ENCODE measurements at places on chromosomes 7 and 10.
A peak's percentile ranks its signal among the peaks of the same experiment; 100 is the strongest.

- DNase-seq = peak; percentile 31
Measured at GRCh38 chr7:55975988-55976633, 11.7 kb downstream of the NIPSNAP2 start.

DNA sequence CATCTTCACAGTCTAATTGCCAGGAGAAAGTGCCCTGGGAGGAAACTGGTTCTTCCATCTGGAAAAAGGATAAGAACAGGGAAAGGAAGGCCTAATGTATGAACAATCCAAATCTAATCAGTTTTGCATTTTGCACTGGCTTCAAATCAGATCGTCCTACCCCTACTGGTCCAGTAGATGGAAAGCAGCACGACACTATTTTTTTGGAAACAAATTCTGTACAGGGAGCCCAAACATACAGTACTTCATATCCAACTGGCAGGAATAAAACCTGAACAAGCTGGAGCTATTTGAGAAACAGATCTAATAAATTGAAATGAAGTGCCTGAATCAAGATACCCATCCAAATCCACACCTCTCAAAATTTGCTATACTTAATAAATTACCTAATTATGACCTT lies 36.5 kb downstream of the ETV1 start:
- DNase-seq = no peak

DNA sequence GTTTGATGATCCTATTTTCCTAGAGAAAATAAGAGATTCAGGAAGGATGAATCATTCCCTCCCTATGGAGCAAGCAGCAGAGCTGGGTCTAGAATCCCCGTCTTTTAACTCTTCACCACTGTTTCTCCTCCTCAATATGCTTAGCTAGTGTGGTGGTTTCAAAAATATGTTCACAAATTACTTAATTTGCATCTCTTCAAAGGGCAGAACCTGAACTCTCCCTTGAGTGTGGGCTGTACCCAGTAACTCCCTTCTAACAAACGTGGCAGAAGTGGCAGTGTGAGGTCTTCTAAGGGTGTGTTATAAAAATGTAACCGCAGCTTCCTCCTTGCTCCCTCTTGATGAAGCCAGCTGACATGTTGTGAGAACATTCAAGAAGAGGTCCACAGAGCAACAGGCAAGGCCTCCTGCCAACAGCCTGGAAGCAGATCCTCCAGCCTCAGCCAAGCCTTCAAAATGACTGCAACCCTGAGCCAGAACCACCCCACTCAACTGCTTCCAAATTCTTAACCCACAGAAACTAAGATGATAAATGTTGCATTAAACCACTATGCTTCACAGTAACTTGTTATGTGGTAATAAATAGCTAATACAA lies 36.6 kb downstream of the SRPK2 start:
- peak; percentile 92 for DNase-seq

DNA sequence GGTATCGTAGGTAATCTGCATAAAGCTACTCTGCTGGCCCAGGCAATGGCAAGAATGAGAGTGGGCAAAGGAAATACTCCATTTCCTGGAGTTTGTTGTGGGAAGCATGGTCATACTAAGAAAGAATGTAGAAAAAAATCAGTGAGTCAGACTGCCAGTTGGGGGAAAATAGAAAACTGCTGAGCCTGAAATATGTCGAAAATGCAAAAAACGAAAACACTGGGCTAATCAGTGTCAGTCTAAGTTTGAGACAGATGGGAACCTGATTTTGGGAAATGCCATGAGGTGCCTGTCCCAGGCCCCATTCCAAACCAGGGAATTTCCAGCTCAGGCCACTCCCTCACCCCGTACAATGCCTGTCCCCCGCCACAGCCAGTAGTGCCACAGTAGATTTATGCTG lies 150.0 kb downstream of the ZNF33B start:
- DNase-seq = peak; percentile 62

DNA sequence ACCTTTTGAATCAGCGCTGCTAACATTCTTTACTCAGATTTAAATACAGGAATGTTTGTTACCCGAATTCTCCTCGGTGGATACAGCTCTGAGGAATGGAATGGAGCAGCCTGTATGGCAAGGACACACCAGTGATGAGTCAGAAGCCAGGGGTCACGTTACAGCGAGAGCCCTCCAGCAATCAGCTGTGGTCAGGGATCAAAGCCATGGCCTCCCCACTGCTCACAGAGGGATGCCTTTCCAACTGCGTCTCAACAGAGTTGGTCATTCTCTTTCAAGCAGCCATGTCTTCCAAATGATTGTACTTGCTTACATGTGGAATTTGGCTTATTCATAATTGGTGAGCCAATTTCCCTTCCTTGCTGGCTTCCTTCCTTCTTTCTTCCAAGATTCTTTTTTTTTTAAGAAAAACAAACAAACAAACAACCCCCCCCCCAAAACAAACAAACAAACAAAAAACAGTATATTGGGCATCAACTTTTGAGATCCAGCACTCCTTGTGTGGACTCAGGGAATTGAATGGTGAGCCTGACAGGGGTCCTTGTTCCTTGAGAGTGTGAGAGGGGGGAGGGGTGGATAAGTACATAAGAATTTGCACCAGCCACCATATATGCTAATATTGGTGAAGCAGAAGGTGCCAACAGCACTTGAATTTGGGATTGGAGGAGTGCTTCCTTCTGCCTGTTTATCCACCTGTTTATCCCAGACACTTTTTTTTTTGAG lies 100.2 kb downstream of the ATXN7L1 start:
- peak; percentile 99 for DNase-seq

GRCh38 chr10:14678637-14679036 lies 96.1 kb downstream of the FAM107B start:
- no peak for DNase-seq

- no peak for DNase-seq
Measured at GRCh38 chr7:130494431-130494858, 2.6 kb downstream of the MEST start.

- no peak for DNase-seq
Measured at GRCh38 chr10:133441780-133442179, 12.0 kb upstream of the SCART1 start.

DNA sequence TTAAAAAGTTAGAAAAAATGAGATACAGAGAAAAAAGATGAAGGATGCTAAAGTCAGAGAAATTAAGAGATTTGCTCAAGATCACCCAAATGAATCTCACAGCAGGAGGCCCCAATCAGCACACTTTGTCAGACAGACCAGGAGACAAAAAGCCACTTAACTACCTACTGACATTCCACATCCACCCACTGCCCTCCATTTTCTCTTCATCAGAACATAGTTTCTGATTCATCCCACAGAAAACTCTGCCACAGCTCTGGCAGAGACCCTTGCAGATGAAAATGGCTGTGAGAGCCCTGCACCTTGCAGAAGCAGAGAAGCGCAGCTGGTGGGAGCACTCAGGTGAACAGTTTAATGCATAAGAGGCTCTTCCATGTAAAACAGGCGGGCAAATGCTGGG lies 26.6 kb downstream of the DGKI start:
- DNase-seq = no peak

All from fibroblast of skin of scalp (primary cell).